ENCODE measurements at places on chromosomes 12 and 14.

GRCh38 chr14:37587131-37587803 is 7.8 kb downstream of the FOXA1 start:
- DNase-seq, result no peak

GRCh38 chr12:131147894-131148293 is 194.2 kb downstream of the ADGRD1 start:
- no peak for DNase-seq

DNA sequence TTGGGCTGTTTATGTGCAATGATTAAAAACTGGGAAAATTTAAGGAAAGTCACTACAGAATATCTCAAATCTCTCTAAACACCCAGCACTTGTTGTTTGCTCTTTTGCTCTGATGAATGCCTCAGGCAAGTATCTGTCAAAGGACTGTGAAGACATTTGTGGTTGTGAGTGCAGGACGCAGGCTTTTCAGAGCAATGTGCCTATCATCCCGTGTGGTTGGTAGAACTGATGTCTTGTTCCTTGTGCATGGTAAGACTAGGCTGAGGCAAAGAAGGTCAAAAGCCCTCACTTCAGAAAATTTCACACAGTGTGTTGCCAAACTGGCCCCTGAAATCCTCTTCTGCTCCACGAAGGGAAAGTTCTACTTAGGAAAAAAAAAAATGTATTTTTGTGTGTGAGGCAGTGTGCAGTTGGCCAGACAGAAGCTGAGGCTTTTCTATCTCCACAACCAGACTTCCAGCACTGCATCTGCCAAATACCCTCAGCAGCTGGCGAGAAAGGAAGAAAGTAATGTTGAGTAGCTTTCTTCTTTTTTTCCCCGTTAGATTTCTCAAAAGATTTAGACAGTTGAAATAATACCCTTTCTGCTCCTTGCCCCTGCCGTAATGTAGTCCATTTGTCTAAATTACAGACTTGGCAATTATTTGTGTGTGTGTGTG is 1103.1 kb downstream of the VRK1 start:
- DNase-seq, result no peak

GRCh38 chr12:106345746-106346145 is 11.8 kb upstream of the POLR3B start:
- DNase-seq, result no peak

DNA sequence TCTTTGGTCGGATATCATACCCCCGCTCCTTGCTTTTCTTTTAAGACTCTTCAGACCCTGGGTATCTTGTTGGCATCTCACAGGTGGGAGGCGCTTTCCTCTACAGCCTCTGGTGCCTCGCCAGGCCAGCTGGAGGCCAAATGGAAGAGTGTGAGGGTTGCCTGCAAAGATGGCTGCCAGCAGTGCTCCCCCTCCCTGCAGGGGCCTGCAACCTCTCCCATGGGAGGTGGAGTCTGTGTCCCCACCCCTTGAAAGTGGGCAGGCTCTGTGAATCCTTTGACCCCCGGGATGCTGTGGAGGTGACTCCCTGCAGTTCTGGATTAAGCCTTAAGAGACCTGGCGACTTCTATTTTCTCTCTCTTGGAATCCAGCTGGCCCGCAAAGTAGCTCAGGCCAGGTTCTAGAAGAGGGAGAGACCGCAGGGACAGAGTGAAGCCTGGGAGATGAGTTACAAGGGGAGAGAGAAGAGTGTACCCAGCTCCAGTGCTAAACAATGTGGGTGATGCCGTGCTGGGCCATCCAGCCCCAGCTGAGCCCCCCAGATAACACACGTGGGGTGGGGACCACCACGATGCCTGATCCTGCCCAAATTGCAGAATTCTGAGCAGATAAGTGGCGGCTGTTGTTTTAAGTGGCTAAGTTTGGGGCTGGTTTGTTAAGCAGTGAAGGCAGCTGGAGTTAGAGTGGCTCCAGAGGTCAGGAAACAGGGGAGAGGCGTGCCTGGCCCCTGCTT is 37.9 kb upstream of the NCOR2 start:
- no peak for DNase-seq

GRCh38 chr12:111174251-111174960 is 194.5 kb downstream of the PHETA1 start:
- no peak for DNase-seq

DNA sequence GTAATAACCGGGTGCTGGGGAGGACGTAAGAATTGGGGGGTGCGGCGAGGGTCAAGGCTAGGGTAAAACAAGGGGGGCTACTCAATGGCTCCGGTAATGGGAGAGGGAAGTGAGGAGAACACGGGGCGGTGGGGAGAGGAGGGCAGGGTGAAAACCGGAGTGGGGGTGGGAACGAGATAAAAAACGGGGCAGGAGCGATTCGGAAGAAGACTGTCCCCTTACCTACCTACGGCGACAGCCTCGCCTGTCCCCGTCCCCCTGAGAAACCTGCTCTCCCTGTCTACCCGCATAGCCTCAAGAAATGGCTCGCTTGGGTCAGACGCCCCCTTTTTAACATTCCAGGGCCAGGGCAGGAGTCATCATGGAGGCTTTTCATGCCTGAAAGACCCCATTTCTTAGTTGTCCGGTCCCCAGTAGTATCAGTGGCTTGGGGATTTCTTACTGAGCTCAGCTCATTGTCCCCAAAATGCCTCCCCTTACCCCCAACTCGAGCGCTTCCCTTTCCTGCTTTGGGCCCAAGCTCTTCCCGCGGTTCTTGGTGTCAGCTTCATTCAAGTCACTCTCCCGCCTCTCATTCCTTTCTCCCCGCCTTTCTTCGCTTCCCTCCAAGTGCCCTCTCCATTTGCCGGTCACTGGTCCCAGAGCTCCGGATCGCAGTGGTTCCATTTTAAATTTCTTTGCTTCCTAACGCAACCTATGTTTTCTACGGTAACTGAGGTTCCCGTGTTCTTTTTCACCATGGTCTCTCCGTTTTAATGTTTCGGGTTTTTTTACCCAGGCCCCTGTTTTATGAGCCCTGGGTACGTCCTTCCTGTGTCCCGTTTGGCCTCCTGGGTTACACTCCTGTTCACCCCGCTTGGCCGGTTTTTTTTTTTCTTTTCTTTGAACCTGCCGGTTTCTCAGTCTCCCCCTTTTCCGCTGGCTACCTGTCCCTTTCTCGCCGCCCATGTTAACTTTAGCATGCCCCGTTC is 1.2 kb upstream of the WSB2 start:
- peak; percentile 67 for DNase-seq

GRCh38 chr12:88325076-88325815 is 183.1 kb downstream of the TMTC3 start:
- DNase-seq, result no peak

DNA sequence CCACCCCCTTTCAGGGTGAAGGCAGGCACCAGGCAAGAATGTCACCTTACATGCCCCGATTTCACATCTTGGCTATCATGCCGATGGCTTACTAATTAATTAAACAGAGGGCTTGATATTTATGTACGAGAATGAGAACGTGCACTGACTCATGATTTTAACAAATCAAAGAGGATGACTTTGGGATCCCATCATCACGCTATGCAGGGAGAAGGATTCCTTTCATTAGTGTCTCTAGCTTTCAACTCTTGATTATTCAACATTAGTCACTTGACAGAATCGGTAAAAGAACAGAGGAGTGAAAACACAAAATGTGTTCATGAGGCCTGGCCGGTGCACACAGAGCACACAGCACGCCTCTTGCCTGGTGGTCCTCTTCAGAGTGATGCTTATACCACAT is 80.6 kb downstream of the PRKAB1 start:
- no peak for DNase-seq

- DNase-seq, result no peak
These were observed 68.2 kb downstream of the KSR2 start for GRCh38 chr12:117900561-117900960.

GRCh38 chr12:116137318-116137717 is 140.2 kb downstream of the MED13L start:
- no peak for DNase-seq

DNA sequence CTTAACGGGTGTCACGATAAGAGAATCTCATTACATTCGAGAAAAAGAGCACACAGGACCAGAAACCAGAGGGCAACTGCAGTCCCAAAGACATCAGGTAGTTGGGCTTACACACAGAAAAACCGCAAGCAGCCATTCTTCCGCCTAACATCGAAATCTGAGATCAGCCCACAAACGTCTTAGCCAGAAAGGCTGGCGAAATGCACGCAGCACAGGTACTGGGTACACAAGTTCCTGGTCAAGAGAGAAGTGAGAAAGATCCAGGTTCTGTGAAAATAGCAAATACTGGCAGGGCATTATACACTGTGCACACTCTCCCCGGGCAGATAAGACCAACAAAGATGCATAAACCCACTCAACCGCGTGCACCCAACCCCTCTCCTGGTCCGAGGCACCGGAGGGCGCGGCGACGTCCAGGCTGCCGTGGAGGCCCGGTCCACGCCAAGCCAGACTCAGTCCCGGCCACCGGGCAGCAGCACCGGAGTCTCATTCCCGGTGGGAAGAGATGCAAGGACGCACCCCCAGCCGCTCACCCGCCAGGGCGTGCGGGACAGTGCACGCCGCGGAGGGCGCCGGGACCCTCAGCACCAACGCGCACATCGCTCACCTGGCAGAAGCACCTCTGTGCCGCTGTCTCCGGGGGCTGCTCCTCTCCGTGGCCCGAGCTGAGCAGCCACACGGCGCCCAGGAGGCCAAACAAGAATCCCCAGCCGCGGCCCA is 437 bp downstream of the ERO1A start:
- no peak for DNase-seq

GRCh38 chr14:99177046-99177655 is 94.8 kb downstream of the BCL11B start:
- DNase-seq, result peak; percentile 65

DNA sequence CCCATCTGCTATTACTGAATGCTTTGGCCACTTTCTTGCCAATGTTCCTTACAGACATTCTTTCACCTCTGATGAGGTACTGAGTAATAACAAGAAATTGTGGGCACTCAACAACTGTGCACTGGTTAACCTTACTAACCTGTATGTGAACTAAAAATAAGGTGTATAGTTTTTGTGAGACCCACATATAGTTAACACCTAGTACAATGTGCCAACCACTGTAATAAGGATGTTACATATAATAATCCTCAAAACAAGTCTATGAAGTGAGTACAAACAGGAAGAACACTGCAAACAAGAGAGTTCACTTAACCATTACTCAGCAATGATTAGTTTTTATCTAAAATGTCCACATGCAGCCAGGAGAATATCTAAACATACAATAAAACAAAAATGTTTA is 4.5 kb downstream of the DDHD1 start:
- no peak for DNase-seq

GRCh38 chr12:27535318-27535717 is 11.3 kb downstream of the PPFIBP1 start:
- DNase-seq, result no peak

GRCh38 chr12:24701343-24701742 is 247.6 kb downstream of the BCAT1 start:
- DNase-seq, result no peak

- no peak for DNase-seq
These were observed 85.8 kb upstream of the WSCD2 start for GRCh38 chr12:108043286-108043685.

DNA sequence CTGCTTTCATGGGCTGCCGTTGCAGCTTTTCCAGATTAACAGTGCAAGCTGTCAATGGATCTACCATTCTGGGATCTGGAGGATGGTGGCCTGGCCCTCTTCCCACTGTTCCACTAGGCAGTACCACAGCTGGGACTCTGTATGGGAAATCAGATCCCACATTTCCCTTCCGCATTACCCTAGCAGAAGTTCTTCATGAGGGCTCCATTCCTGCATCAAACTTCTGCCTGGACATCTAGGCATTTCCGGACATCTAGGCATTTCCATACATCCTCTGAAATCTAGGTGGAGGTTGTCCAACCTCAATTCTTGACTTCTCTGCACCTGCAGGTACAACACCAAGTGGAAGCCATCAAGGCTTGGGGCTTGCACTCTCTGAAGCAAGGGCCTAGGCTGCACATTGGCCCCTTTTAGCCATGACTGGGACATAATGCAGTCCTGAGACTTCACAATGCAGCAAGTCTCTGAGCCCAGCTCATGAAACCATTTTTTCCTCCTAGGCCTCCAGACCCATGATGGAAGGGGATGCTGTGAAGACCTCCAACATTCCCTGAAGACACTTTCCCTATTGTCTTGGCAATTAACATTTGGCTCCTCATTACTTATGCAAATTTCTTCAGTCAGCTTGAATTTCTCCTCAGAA is 863.3 kb downstream of the C12orf50 start:
- no peak for DNase-seq

DNA sequence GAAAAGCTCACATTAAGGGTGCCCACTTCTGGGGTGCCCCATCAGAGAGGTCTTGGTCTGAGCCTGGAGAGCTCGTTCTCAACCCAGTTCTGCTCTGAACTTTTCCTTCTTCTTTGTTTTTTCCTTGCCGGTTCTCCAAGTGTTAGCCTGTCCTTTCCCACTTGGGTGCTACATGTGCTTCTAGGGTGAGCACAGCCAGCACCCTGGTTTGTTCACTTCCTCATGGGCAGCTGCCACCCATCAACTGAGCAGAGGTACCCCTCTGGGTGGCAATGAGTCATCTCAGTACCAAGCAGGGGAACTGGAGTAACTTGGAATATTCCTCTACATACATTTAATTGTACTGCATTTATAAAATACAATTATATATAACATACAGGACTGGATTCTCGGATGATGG is 3.9 kb upstream of the SYNE3 start:
- peak; percentile 74 for DNase-seq

- no peak for DNase-seq
These were observed 154.1 kb downstream of the BTG1 start for GRCh38 chr12:91991399-91992187.

GRCh38 chr12:52006726-52007157 is at the start of gene TAMALIN:
TAMALIN (plus strand) TSS chr12:52006946; CDS start chr12:52007020, 74 bp downstream.
- DNase-seq, result no peak

- DNase-seq, result no peak
These were observed 6.8 kb upstream of the ATG14 start for GRCh38 chr14:55418411-55418810.

- DNase-seq, result no peak
These were observed 326.5 kb upstream of the TBX3 start for GRCh38 chr12:115010324-115010995.

DNA sequence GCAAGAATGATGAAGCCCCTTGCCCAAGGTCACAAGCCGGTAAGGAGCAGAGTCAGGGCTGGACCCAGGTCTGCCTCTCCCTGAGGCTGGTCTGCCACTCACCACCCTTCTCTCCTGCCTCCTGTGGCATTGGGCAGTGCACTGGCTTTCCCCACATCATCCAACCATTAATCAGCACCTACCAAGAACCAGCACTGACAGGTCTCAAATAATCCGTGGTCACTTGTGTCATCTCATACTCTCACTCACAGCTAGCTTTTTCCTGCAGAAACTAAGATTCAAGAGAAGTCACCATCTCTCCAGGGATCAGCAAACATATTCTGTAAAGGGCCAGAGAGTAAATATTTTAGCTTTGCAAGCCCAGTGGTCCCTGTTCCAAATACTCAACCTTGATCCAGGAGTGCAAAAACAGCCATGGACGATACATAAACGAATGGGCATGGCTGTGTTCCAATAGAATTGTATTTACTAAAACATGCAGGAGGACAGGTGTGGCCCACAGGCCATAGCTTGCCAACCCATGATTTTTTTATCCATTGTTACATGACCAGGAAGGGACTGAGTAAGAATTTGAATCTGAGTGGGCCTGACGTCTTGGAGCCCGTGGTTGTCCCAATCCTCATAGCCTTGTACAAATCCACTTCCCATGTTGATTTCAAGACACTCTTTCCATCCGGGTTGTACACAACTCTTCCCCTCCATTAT is 374.2 kb downstream of the BCL11B start:
- no peak for DNase-seq

- DNase-seq, result no peak
These were observed 124.9 kb upstream of the SYT1 start for GRCh38 chr12:78739653-78740052.

GRCh38 chr12:132492522-132492921 is 2.6 kb downstream of the FBRSL1 start:
- DNase-seq, result no peak

GRCh38 chr12:75892731-75893408 is 138.7 kb downstream of the PHLDA1 start:
- DNase-seq, result no peak
